ENCODE measurements at places on chromosomes 7 and 10. TPM values are rescaled to one million over a fixed set of nuclear protein-coding genes. Genes with fewer than 3 reads are reported as not detected.

HOGA1 gene
- total RNA-seq: 1.6 TPM

TMEM130 gene
- total RNA-seq: 0.52 TPM

ATOH7 gene
- total RNA-seq: not detected

FHIP2A gene
- total RNA-seq: 23.0 TPM

FOXI2 gene
- not detected for total RNA-seq

VPS26A gene
- 28.7 TPM for total RNA-seq

SFTPA1 gene
- total RNA-seq: not detected
